ENCODE measurements at places on chromosomes 13 and 19. TPM values are rescaled to one million over a fixed set of nuclear protein-coding genes. Genes with fewer than 3 reads are reported as not detected.

DNA sequence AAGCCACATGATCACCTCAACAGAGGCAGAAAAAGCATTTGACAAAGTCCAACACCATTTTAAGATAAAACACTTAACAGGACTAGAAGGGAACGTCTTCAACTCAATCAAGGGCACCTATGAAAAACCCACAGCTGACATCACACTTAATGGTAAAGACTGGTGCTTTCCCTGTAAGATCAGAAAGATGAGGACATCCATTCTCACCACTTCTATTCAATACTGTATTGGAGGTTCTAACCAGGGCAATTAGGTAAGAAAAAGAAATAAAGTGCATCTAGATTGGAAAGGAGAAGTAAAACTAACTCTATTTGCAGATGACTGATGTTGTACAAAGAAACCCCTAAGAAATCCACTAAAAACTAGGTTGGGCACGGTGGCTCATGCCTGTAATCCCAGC is 11.2 kb upstream of the AKAP8 start:
- no peak for DNase-seq
- peaks cover 24% of the 10 kb centered on the region for H3K36me3 ChIP-seq
- H3K4me3 ChIP-seq, result no peak overlapping the region
- H3K27ac ChIP-seq, result peak overlapping the region; percentile 13
- peaks cover 3% of the 10 kb centered on the region for H3K4me1 ChIP-seq

GRCh38 chr19:58468216-58468839 is 1.4 kb downstream of the ZNF324 start:
- H3K27ac ChIP-seq, result peak overlapping the region; percentile 47
- H3K27me3 ChIP-seq, result peaks cover 2% of the 10 kb centered on the region
- peaks cover 22% of the 10 kb centered on the region for H3K4me1 ChIP-seq
- DNase-seq, result no peak

- H3K27me3 ChIP-seq, result peaks cover 37% of the 10 kb centered on the region
- H3K27ac ChIP-seq, result no peak overlapping the region
- no peaks in the 10 kb centered on the region for H3K4me1 ChIP-seq
- no peak for DNase-seq
- H3K4me3 ChIP-seq, result no peak overlapping the region
- H3K36me3 ChIP-seq, result peaks cover 3% of the 10 kb centered on the region
These were observed 9.6 kb upstream of the KL start for GRCh38 chr13:33006638-33007037.

The GDF15 gene
- not detected for total RNA-seq

The ZNF557 gene
- total RNA-seq, result 9.6 TPM

DNA sequence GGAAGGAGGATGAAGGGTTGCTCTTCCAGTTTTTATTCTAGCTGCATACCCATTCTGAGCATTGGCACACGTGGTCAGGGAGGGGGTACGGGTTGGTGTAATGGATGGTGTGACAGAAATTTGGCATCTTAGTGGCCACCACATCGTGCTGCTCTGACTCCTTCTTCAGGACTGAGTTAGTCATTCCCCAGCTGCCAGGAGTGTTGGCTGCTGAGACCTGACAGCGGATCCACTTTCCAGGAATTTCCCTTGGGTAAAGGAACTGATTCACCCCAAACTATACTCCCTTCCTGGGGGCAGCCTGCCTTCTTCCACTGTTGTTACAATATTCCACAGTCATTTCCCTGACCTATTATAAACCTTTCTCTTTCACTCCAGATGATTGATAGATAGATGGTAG is 595.5 kb upstream of the KLHL1 start:
- H3K27ac ChIP-seq, result no peak overlapping the region
- H3K4me3 ChIP-seq, result no peak overlapping the region
- H3K36me3 ChIP-seq, result no peaks in the 10 kb centered on the region
- H3K27me3 ChIP-seq, result no peaks in the 10 kb centered on the region
- no peak for DNase-seq
- no peaks in the 10 kb centered on the region for H3K4me1 ChIP-seq

DNA sequence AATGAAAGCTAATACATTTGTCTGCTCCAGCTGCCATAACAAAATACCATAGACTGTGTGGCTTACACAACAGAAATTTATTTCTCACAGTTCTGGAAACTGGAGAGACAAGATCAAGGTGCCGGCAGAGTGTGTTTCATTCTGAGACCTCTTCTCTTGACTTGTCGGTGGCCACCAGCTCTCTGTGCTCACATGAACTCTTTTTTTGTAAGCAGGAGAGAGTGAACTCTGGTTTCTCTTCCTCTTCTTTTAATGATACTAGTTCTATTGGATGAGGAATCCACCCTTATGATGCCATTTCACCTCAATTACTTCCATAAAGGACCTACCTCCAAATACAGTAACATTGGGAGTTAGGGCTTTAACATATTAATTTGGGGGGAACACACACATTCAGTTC is 11.7 kb downstream of the KCTD12 start:
- H3K4me1 ChIP-seq, result peaks cover 11% of the 10 kb centered on the region
- H3K36me3 ChIP-seq, result no peaks in the 10 kb centered on the region
- H3K27me3 ChIP-seq, result peaks cover 8% of the 10 kb centered on the region

- peaks cover 15% of the 10 kb centered on the region for H3K4me1 ChIP-seq
- H3K27me3 ChIP-seq, result no peaks in the 10 kb centered on the region
- no peak overlapping the region for H3K27ac ChIP-seq
- DNase-seq, result peak; percentile 55
- no peak overlapping the region for H3K4me3 ChIP-seq
These were observed 5.4 kb downstream of the RNU6-9 start for GRCh38 chr19:898663-899062.

GRCh38 chr19:10858204-10858828 is 10.1 kb downstream of the C19orf38 start:
- no peaks in the 10 kb centered on the region for H3K27me3 ChIP-seq
- peak; percentile 64 for DNase-seq
- no peaks in the 10 kb centered on the region for H3K36me3 ChIP-seq
- H3K4me1 ChIP-seq, result no peaks in the 10 kb centered on the region
- H3K4me3 ChIP-seq, result no peak overlapping the region
